ENCODE measurements at places on chromosomes 12 and 14.

GRCh38 chr14:34368115-34368970 lies 93.7 kb downstream of the SPTSSA start:
- DNase-seq, result no peak

- no peak for DNase-seq
Measured at GRCh38 chr12:124734224-124734788, 129.4 kb downstream of the SCARB1 start.

- no peak for DNase-seq
Measured at GRCh38 chr12:131452444-131452860, 258.4 kb upstream of the SFSWAP start.

DNA sequence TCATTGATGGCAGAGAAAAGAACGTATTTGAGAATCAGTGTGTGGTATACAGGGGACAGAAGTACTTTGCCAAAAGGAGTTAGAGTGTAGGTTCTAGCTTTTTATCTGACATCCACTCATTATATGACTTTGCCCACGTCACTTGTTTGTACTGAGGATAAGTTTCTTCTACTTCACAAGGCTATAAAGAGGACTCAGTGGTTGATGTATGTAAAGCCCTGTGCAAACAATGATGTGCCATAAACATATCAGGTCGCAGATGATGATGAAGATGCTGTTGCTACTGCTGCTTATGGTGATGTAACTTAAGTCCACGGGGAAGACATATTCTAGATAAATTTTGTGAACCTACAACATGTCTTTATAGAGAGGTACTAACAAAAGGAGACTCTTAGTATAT lies 66.3 kb downstream of the TRHDE start:
- DNase-seq, result no peak

- no peak for DNase-seq
Measured at GRCh38 chr14:99943620-99944019, 121.6 kb upstream of the EVL start.

DNA sequence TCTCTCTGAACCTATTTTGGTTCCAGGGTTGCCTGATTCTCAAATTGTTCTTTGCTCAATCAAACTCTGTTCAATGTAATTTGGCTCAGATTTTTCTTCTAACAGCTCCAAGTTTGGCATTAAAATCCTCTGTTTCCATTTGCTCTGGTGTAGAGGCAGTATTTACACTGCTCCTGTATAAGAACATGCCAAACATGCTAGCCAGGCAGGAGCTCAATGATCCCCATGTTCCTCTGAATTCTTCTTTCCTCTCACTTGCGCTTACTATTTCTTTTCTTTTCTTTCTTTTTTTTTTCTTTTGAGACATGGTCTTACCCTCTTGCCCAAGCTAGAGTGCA lies 17.2 kb downstream of the SDR9C7 start:
- no peak for DNase-seq

- no peak for DNase-seq
Measured at GRCh38 chr14:105141486-105142281, 26.9 kb downstream of the JAG2 start.

- no peak for DNase-seq
Measured at GRCh38 chr14:74179856-74180255, 59.4 kb upstream of the VSX2 start.

- no peak for DNase-seq
Measured at GRCh38 chr12:108400900-108401480, 61.9 kb upstream of the CMKLR1 start.

DNA sequence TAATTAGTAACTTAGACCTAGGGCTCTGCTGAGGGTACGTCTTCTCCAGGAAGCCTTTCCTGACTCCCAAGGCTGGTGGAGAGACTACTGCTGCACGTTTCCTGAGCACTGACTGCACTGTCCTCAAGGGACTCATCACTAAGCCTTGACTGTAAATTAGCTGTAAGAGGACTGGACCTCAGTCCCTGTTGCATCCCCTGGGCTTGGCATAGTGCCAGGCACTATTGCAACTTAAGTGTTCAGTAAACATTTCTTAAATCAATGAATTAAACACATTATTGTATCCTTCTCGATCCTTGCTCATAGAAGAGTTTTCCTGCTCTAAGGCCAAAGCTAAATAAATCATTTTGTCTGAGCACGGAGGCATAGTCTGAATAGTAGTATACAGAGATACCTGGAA lies 31.9 kb upstream of the IFNG-AS1 start:
- no peak for DNase-seq

GRCh38 chr14:100322138-100322957 lies 791 bp upstream of the SLC25A47 start:
- no peak for DNase-seq

DNA sequence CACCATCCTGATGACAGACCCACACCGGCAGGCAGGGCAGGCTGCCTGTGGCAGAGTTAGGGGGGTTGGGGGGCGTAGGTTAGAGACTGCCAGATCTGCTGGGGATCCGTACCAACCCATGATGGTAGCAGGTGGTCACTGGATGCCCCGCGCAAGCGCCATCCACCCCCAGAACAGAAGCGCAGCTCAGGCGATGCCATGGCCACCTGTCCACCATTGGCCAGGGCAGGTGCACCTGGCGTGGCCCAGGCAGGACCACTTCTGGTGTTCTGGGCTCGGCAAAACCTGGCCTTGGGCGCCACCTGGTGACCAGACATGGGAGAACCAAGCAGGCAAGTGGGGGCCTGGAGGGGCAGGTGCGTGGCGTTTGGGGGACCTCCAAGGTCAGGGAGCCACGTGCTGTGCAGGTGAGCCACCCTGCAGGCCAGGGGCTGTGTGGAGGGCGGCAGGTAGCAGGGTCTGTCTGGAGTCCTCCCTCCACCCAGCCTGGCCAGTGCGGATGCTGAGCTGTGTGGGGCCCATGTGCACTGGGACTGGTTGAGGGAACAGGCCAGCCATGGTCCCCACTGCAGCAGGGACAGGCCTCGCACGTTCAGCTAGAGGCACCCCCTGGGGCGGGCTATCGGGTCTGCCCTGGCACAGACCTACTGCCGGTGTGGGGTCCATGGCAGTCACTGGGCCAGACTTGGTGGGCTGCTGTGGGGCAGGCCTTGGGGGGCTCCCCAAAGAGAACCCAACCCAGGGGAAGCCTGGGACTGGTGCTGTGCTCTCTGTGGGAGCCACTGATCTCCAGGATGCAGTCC lies 15.6 kb downstream of the BAG5 start:
- peak; percentile 84 for DNase-seq

GRCh38 chr12:30930641-30931040 lies 4.1 kb downstream of the TSPAN11 start:
- DNase-seq, result no peak

DNA sequence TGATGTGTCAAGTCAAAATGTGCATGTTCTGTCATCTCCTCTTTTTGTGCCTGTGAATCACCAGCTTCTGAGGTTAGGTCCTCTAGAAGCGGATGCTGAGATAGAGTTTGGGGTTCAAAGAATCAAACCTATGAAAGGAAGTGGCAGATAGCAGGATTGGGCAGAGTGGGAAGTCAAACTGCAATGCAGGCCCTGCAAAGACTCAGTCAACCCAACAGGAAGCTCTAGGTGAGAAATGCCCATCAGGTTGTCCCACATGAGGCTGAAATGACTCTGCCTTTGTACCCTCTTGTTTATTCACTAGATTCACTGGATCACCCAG lies 4.5 kb upstream of the MIA2 start:
- no peak for DNase-seq

DNA sequence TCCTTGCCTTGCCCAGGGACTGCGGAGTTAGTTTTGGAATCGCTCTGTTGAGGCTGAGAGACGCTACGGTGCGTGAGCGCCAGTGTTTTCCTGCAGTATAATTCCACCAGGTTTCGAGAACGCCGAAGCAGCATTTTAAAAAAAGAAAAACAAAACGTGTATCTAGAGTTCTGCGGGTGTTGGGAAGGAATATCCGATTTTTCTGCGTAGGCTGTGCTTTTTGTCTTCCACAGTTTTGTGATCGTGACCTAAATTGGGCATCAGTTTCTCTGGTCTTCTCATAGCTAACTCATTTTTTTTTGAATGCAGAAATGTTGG lies 778 bp downstream of the DNM1L start:
- DNase-seq, result no peak

DNA sequence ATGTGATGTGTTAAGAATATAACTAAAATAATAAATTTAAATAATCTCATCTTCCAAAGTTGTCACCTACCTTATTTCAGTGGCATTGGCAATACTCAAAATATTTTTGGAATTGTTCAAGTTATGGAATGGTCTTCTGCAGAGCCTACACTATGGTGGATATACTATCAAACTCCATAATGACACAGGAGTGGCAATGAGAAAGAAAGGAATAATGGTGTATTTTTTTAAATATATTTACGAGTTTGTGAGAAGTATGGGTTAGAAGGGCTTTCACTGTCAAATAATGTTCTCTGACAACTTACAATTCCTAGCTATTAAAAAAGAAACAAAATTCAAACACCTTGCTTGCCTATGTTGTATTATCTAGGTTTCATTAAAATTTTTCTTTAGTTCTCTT lies 38.1 kb downstream of the HEATR5A start:
- DNase-seq, result no peak

GRCh38 chr14:98802044-98802443 lies 470.0 kb downstream of the BCL11B start:
- no peak for DNase-seq

DNA sequence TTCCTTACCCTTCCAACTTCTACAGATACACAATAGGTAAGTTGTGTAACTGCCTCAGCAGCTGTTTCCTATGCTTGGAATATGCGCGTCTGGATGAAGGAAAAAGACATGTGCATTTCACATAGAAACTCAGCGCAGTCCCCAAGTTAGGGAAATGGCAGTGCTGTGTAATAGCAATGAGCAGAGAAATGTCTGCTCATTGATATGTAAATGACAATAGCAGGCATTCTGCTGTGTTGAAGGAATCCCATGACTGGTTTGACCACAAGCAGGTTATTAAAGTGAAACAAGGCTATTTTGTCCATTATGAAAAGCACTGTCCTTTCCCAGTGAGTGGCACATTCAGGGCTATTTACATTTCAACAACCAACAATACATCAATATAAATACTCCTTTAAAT lies 106.6 kb downstream of the BTG1 start:
- no peak for DNase-seq

DNA sequence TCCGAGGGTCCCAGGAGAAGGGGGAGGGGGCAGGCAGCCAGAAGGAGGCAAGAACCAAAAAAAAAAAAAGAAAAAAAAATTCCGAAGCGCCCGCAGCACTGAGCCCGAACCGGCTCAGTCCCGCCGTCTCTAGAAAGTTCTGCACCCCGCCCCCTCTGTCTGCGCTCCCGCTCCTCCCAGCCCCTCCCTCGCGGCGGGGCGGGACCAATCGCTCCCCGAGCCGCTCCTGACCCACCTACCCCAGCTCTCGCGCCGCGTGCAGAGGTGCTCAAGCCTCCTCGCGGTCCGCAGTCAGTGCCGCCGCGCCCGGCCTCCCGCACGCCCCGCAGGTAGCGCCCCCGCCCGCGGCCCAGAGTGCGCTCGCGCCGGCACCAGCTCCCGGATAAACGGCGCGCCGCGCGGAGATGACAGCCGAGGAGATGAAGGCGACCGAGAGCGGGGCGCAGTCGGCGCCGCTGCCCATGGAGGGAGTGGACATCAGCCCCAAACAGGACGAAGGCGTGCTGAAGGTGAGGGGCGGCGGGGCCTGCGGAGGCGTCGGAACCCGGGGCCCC lies at the start of gene FKBP4:
TSS of gene FKBP4 (plus strand) at position 235 of the 554 bp plus-strand sequence. CDS start at position 405, 170 bp downstream.
- DNase-seq, result peak; percentile 84

- DNase-seq, result no peak
Measured at GRCh38 chr12:31951008-31951407, 8.2 kb upstream of the RESF1 start.

GRCh38 chr12:115423546-115423987 lies 739.6 kb upstream of the TBX3 start:
- DNase-seq, result no peak

DNA sequence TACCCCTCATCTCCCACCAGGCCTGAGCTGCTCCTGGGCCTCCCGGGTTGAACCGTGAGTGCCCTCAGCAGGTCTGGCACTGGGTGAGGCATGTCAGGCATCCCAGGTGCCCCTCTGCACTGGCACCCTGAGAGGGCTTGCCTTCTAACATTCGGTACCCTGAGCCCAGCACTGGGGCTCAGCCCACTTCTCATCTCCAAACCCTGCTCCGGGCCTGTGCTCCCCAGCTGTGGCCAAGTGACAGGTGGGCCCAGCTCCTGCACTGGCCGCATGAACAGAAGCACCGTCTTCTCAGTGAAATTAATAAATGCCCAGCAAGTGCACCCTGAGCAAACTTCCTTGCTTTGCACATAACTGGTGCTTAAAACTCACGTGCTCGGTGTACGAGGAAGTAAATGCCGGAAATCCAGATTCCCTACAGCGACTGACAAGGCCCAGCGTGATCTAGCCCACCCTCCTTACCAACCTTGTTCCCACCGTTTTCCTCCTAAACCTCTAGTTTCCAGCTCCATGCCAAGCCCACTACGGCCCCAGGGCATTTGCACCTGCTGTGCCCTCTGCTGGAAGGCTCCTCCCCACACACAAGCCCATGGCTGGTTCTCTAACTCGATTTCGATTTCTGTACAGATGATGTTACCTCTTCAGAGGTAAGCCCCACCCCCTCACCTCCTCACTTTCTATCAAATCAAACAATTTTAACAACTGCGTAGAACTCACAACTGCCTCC lies 115.2 kb upstream of the NCOR2 start:
- no peak for DNase-seq

DNA sequence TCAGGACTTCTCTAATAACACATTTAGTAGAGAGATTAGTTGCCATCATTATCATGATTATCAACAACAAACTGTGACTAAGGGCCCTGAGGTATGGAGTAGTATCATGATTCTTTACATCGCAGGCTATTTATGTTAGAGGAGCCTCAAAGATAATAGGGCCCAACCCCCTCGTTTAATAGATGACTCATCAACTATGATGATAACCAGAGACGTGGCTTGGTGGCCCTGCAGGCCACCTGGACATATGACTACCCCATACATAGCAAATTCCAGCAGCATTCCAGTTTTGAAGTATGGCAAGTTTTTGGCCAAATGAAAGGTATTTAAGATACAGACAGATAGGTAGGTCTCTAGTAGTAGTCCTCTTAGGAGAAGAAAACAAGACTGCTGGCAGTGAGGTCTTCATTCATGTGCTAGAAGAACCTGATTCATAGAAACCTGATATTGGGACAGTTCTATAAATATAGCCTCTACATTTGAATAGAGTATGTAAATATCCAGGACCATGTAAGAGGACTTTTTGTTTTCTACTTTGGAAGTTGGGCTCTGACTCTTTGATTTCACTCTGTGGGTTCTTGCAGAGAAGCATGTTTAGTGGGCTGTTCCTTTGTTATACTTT lies 5.6 kb downstream of the RIC8B start:
- DNase-seq, result no peak

DNA sequence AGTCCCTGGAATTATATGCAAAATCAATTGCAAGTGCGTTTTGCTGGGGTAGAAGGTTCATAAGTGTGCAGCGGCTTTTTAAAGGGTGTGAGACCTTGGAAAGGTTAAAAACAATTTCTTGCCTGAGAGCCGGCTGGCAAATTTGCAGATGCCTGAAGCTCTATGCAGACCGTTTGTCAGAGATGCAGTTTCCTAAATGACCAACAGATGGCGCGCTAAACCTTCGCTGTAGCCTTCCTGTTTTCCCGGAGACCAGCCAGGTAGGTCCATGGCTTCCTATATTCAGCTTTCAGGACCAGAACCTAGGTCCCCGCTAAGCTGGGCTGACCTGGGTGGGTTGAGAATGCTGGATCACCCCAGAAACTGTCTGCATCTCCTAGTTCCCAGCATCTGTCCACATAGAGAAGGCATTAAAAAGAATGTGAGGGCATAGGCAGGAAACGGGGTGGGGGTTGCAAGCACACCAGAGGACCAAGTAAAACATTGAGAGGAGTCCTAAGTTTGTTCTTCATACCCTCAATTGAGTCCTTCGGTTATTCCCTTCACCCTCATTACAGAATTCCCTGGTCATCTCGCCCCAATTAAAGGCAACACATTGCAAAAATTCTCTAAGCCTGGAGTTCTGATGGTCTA lies 5.7 kb upstream of the NOS1 start:
- no peak for DNase-seq

- no peak for DNase-seq
Measured at GRCh38 chr12:46562625-46563225, 190.2 kb upstream of the SLC38A2 start.
